ENCODE measurements at places on chromosomes 2 and 18. TPM values are rescaled to one million over a fixed set of nuclear protein-coding genes. Genes with fewer than 3 reads are reported as not detected.

GRCh38 chr18:69408522-69408921 is 7.8 kb downstream of the DOK6 start:
- H3K27ac ChIP-seq: no peak overlapping the region
- DNase-seq: no peak
- H3K4me3 ChIP-seq: no peak overlapping the region
- H3K36me3 ChIP-seq: no peaks in the 10 kb centered on the region
- H3K27me3 ChIP-seq: no peaks in the 10 kb centered on the region
- no peaks in the 10 kb centered on the region for H3K4me1 ChIP-seq

GRCh38 chr2:154189953-154190352 is 318.2 kb downstream of the GALNT13 start:
- no peaks in the 10 kb centered on the region for H3K36me3 ChIP-seq
- H3K27ac ChIP-seq: no peak overlapping the region
- no peak overlapping the region for H3K4me3 ChIP-seq
- DNase-seq: no peak

GRCh38 chr2:58699411-58699810 is 458.3 kb upstream of the FANCL start:
- no peaks in the 10 kb centered on the region for H3K27me3 ChIP-seq
- no peak overlapping the region for H3K27ac ChIP-seq
- H3K4me1 ChIP-seq: no peaks in the 10 kb centered on the region
- no peak overlapping the region for H3K4me3 ChIP-seq

- no peak overlapping the region for H3K4me3 ChIP-seq
- H3K27ac ChIP-seq: no peak overlapping the region
- no peaks in the 10 kb centered on the region for H3K36me3 ChIP-seq
- no peaks in the 10 kb centered on the region for H3K4me1 ChIP-seq
Measured at GRCh38 chr18:72555968-72556367, 11.8 kb upstream of the CBLN2 start.

DNA sequence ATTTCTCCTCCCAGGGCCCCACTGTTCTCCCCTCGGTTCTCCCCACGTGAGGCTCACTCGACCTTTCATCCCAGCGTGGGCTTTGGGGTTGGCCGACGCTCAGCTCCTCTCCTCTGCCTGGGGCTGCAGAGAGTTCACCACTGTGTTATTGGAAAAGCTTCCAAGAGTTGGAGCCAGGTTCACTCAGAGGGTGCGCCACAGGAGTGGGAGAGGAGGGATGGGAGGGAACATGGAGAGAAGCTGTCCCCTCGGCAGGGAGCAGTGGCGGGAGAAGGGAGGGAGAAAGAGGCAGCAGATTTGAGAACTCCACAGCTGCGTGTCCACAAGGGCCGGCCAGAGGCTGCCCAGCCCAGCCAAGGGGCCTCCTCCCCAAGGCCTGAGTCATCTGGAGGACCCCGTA is 197.1 kb upstream of the SMAD2 start:
- peaks cover 3% of the 10 kb centered on the region for H3K4me1 ChIP-seq
- H3K36me3 ChIP-seq: no peaks in the 10 kb centered on the region
- H3K27ac ChIP-seq: no peak overlapping the region
- no peak overlapping the region for H3K4me3 ChIP-seq

- peak overlapping the region; percentile 75 for H3K27ac ChIP-seq
- no peaks in the 10 kb centered on the region for H3K4me1 ChIP-seq
- H3K4me3 ChIP-seq: peak overlapping the region; percentile 71
Measured at GRCh38 chr2:98730053-98730706, 752 bp downstream of the MGAT4A start.

DNA sequence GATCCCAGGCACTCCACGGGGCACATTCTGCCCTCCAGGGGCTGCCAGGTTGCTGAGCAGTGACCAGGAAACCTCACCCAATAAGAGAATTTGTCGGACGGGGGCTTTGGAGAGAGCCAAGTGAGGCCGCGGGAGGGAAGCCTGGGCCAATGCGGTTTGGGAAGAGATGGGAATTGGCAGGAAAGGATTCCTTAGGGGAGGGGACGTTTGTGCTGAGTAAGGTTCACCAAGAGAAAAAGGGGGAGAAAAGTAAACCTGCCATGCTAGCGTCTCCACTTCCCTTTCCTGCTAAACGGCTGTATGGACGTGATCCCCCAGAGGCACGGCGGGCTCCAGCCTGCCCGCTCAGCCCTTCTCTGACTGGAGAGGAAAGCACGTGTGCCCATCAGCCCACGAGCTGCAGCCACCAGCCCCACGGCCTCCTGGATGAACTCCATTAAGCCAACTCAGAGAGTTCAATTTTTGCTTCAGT is 194.4 kb upstream of the ID2 start:
- H3K4me1 ChIP-seq: peaks cover 6% of the 10 kb centered on the region
- H3K36me3 ChIP-seq: no peaks in the 10 kb centered on the region
- H3K4me3 ChIP-seq: no peak overlapping the region
- H3K27me3 ChIP-seq: no peaks in the 10 kb centered on the region
- DNase-seq: no peak

GRCh38 chr2:226643946-226644282 is 155.7 kb downstream of the IRS1 start:
- no peaks in the 10 kb centered on the region for H3K4me1 ChIP-seq
- H3K27me3 ChIP-seq: no peaks in the 10 kb centered on the region
- no peaks in the 10 kb centered on the region for H3K36me3 ChIP-seq
- H3K4me3 ChIP-seq: no peak overlapping the region
- DNase-seq: no peak

DNA sequence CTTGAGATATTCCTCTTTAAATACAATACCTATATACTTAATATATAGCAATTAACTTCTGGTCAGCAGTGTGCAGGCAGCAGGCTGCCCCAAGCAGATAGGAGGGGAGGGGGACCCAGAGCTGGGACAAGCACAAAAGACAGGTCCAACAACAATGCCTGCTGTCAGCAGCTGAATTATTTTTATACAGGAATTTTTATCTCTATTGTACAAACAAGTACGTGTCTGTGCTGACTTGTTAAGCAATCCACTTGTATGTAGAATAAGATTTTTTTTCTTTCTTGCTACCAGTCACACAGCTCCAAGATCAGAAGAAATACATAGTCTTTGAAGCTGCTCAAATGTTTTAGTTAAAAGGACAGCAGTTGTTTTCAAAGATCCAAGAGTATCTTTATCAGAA is 16.7 kb downstream of the BCL11A start:
- no peak overlapping the region for H3K4me3 ChIP-seq
- H3K27ac ChIP-seq: no peak overlapping the region
- peak; percentile 46 for DNase-seq
- no peaks in the 10 kb centered on the region for H3K36me3 ChIP-seq
- no peaks in the 10 kb centered on the region for H3K27me3 ChIP-seq

DNA sequence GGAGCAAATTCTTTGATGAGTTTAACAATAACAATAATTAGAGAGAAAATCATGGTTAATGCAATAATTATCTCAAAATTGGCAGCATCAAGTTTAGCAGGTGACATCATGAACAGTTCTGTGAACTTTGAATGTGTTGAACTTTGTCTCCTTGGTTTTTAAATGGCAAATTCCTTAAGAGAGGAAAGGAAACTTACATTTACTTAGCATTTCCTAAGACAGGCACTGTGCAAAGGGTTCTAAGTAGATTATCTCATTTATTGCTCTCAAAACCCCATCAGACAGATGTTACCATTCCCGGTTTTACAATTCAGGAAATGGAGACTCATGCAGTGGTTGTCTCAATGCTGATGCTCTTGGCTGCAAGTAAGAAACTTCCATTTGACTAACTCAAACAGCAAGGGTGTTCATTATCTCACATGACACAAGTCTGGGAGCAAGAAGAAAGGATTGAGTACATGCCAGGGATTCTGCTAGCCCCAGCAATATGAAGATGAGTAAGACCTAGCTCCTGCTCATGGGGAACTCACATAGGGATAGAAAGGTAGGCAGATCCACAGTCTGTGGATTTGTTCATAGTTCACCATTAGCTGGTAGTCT is 81.3 kb upstream of the ITGA6 start:
- no peak overlapping the region for H3K4me3 ChIP-seq
- DNase-seq: no peak
- no peaks in the 10 kb centered on the region for H3K27me3 ChIP-seq
- H3K36me3 ChIP-seq: no peaks in the 10 kb centered on the region

DNA sequence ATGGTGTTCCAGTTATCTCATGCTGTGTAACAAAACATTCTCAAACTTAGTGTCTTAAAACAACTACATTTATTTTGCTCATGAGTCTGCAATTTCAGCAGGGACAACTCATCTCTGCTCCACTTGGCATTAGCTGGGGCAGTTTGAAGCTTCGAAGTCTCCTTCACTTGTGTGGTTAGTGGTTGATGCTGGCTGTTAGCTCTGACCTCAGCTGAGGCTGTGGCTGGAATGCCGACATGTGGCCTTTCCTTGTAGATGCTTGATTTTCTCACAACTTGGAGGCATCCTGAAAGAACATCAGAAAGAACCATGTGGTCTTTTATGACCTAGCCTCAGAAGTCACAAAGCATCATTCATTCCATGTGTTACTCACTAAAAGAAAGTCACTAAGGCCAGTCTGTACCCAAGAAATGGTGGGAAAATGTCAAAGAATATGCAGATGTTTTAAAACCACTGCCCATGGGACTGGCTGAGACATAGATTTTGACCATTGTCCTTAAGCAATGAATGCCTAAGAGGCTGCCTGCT is 3.8 kb upstream of the TMSB10 start:
- no peak overlapping the region for H3K4me3 ChIP-seq
- H3K36me3 ChIP-seq: no peaks in the 10 kb centered on the region
- no peaks in the 10 kb centered on the region for H3K27me3 ChIP-seq
- no peak overlapping the region for H3K27ac ChIP-seq

DNA sequence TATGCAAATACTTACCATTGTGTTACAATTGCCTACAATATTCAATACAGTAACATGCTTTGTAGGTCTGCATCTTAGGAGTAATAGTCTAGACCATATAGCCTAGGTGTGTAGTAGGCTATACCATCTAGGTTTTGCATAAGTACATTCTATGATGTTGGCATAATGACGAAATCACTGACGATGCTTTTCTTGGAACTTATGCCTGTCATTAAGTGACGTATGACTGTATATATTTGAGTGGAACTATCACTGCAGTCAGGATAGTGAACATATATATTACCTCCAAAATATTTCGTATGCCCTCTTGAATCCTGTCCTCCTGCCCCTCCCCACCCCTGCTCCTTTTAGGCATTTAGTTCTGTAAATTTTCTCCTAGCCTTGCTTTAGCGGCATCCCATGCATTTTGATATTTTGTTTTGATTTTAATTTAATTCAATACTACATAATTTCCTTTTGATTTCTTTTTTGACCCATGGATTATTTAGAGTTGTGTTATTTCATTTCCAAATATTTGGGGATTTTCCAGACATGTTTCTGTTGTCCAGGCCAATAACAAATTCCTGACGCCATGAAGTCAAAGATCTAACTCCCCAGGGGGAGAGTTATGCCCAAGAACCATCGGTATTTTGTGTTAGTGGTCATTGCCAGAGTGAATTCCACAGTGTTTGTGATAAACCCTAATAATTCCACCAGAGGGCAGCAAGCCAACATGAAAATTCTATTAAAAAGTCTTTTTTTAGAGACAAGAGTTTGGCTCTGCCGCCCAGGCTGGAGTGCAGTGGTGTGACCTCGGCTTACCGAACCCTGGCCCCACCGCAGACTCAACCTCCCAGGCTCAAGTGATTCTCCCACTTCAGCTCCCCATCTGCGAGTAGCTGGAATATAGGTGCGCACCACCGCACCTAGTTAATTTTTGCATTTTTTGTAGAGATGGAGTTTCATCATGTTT is 24.2 kb upstream of the CASP8 start:
- no peaks in the 10 kb centered on the region for H3K27me3 ChIP-seq
- no peaks in the 10 kb centered on the region for H3K36me3 ChIP-seq
- DNase-seq: peak; percentile 51
- H3K4me3 ChIP-seq: no peak overlapping the region
- no peaks in the 10 kb centered on the region for H3K4me1 ChIP-seq
- no peak overlapping the region for H3K27ac ChIP-seq

Gene CRACDL
- 4.1 TPM for total RNA-seq

Gene COL4A3
- total RNA-seq: 3.5 TPM

Gene MAPRE3
- total RNA-seq: 28.9 TPM

Gene TMEM37
- 1.7 TPM for total RNA-seq

Gene RNASEH1
- total RNA-seq: 19.1 TPM

Gene RTN4
- total RNA-seq: 190 TPM

Gene NAT8
- not detected for total RNA-seq

Gene ANKRD29
- total RNA-seq: 5.6 TPM

Gene GREB1
- 224 TPM for total RNA-seq

Gene ACP1
- total RNA-seq: 96.9 TPM

Gene SMYD1
- 2.4 TPM for total RNA-seq

Gene CIB4
- total RNA-seq: not detected

Gene IL18RAP
- total RNA-seq: 0.14 TPM

Gene CERS6
- 30.1 TPM for total RNA-seq

Gene ALK
- total RNA-seq: 0.14 TPM

Gene IL1RL2
- total RNA-seq: 3.8 TPM

Gene ZNF532
- 231 TPM for total RNA-seq
